ENCODE measurements at places on chromosomes 2 and 18.

- no peak for DNase-seq
These were observed 100.7 kb upstream of the RNU4ATAC start for GRCh38 chr2:121429927-121430520.

- DNase-seq, result no peak
These were observed 322.6 kb downstream of the ASXL3 start for GRCh38 chr18:33900638-33901037.

- no peak for DNase-seq
These were observed 101.3 kb upstream of the ITGB6 start for GRCh38 chr2:160301420-160301819.

- no peak for DNase-seq
These were observed 133.7 kb downstream of the ATL2 start for GRCh38 chr2:38243186-38243880.

- DNase-seq, result no peak
These were observed 319.9 kb upstream of the HS6ST1 start for GRCh38 chr2:128638341-128639119.

Measured in stimulated activated CD8-positive, alpha-beta memory T cell treated with anti-CD3 and anti-CD28 coated beads, Interleukin-7, amount 100 ng/mL, for 4 hours (primary cell).